ENCODE measurements at places on chromosomes 13 and 19. TPM values are rescaled to one million over a fixed set of nuclear protein-coding genes. Genes with fewer than 3 reads are reported as not detected.

DNA sequence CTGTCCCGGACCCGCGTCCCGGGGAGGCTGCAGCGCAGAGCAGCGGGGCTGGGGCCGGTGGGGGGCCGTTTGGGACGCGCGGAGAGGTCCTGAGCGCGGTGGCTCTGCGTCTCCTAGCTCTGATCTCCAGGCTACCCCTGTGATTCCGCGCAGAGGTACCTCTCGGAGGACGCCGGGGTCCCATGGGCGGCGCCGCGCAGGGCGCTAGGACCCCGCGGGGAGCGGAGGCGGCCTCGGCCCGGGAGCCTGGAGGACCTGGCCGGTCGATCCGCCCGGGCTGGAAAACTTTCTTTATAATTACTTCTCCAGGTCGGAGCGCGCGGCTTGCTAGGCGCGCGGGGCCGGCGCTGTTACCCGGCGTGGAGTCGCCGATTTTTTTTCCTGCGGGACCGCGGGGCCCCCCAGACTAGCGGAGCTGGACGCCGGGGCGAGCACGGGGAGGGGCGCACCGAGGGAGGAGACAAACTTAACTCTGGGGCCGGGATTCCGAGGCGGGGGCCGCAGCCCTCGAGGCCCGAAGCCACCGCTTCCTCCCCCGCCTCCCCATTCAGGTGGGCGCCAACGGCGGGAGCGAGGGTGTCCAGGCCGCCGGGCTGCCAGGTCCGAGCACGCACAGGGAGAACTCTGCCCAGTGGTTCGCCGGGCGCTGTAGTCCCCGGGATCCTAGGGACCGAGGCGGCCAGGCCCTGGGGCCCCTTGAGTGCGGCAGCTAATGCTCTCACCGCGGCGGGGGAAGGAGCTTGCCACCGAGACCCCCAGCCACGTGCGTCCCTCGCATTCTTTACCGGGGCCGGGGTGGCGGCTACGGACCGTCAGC is 848 bp upstream of the CEBPA start:
- peak overlapping the region; percentile 81 for H3K27ac ChIP-seq
- no peaks in the 10 kb centered on the region for H3K27me3 ChIP-seq
- H3K4me1 ChIP-seq, result peaks cover 59% of the 10 kb centered on the region
- H3K4me3 ChIP-seq, result peak overlapping the region; percentile 74
- DNase-seq, result no peak
- H3K36me3 ChIP-seq, result no peaks in the 10 kb centered on the region

- no peak overlapping the region for H3K4me3 ChIP-seq
- peaks cover 18% of the 10 kb centered on the region for H3K4me1 ChIP-seq
- no peak overlapping the region for H3K27ac ChIP-seq
- H3K36me3 ChIP-seq, result no peaks in the 10 kb centered on the region
- DNase-seq, result peak; percentile 72
- H3K27me3 ChIP-seq, result no peaks in the 10 kb centered on the region
Measured at GRCh38 chr13:40503966-40504591, 162.4 kb downstream of the FOXO1 start.

Gene CEACAM21
- 0.83 TPM for total RNA-seq

Gene KLK4
- not detected for total RNA-seq

- peaks cover 4% of the 10 kb centered on the region for H3K27me3 ChIP-seq
- H3K36me3 ChIP-seq, result no peaks in the 10 kb centered on the region
- H3K4me1 ChIP-seq, result peaks cover 46% of the 10 kb centered on the region
- no peak for DNase-seq
Measured at GRCh38 chr13:113939944-113940297, 34.0 kb downstream of the C13orf46 start.

GRCh38 chr19:19217099-19217498 is 5.3 kb downstream of the NCAN start:
- H3K36me3 ChIP-seq, result no peaks in the 10 kb centered on the region
- H3K27ac ChIP-seq, result no peak overlapping the region
- H3K4me3 ChIP-seq, result no peak overlapping the region

GRCh38 chr19:13978351-13979243 is 26.3 kb downstream of the DCAF15 start:
- H3K36me3 ChIP-seq, result peaks cover 17% of the 10 kb centered on the region
- peak; percentile 95 for DNase-seq
- peak overlapping the region; percentile 60 for H3K4me3 ChIP-seq
- peak overlapping the region; percentile 66 for H3K27ac ChIP-seq
- H3K27me3 ChIP-seq, result no peaks in the 10 kb centered on the region
- H3K4me1 ChIP-seq, result peaks cover 23% of the 10 kb centered on the region

DNA sequence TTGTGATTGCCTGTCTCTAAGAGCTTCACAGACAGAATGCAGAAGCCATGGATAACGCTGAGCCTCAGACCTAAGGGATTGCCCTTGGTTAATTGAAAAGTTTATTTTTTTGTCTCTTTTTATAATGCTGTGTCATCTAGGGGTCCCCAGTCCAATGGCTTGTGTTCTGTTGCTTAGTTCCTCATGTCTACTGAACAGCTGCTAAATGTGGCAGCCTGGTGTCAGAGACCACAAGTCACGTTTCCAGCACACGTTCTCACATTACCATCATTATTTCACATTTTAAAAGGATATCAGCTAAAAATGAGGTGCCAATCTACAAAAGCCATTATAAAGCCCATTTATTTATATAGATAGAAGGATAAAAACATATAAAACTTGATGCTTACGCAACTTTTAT is 1362.0 kb downstream of the PCDH9 start:
- no peak for DNase-seq
- no peak overlapping the region for H3K27ac ChIP-seq
- no peak overlapping the region for H3K4me3 ChIP-seq
- no peaks in the 10 kb centered on the region for H3K27me3 ChIP-seq

Gene STXBP2
- 7.2 TPM for total RNA-seq

Gene SIAH3
- total RNA-seq, result not detected
